ENCODE measurements at places on chromosomes 2 and 18.

DNA sequence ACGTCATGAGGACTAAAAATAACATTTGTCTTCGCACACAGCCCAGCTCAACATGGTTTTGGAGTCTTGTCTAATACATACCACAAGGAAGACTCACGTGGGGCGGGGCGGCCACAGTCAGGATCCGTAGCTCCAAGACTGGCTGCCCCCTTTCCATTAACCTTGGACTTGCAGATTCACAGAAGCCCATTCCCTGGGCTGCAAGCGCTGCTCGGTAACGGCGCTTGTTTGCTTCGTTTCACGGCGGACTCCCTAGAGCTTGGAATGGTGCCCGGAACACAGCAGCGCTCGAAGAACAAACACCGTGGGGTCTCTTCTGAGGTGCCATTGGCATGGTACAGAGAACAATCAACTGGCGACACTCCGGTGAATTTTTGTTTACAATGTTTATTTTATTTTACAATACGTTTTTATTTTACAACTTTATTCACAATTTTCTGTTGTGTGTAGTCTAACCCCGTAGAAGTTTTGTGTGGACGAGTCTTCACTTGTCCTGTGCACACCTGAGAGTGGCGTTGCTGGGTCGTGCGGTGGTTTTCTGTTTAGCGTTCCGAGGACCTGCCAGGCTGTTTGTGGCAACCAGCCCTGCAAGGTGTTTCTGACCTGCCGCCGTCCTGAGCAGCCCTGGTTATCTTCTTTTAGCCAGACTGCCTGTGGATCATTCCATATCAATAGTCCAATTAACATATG is 126.5 kb downstream of the GALR1 start:
- no peak for DNase-seq

- DNase-seq: no peak
Measured at GRCh38 chr18:25915907-25916306, 174.5 kb downstream of the SS18 start.

DNA sequence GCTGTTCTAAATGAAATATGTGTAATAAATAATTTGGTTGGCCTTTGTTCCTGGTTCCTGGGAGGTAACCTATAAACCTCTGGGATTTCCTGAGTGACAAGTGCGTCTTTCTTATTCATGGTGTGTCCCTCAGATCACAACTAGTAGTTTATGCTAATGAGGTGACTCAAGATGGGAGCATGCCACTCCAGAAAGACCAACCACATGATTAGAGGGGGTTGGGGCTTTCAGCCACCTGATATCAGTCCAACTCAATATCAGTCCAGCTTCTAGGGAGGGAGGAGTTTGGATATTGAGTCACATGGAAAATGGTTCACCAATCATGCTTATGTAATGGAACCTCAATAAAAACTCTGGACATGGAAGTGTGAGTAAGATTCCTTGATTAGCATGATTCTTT is 96.6 kb downstream of the QPCT start:
- no peak for DNase-seq

- peak; percentile 32 for DNase-seq
Measured at GRCh38 chr2:190682168-190682567, 33.3 kb downstream of the NAB1 start.

DNA sequence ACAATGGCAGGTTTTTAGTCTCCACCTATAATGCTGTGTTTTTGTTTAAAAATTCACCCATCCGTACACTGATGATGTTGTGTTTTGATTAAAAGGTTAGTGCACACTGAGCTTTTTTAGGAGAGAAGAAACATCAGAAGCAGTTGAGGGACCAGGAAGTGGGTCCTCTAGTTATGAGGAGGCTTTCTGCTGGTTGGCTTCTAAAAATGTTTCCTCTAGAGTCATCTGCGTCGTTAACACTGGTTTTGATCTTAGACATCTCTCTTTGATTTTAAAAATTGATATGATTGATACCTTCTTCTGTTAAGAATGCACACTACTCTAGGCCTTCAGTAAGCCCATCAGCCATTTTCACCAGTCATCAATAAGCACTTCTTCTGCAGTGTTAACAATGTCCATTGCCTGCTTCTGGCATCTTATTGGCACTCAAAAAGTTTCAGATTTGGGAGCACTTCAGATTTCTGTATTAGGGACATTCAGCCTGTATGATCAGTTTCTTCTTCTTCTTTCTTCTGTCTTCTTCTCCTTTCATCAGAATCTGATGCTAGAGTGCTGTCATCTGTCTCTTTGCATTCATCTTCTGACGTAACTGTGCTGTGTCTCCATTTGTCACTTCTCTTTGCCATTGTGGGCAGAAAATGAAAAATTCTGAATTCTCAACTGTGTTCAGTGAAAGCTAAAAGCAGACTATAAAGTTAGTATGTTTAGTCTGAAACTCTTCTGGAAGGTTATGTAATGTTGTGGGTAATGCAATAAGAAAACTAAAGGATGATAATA is 56.3 kb downstream of the PHLPP1 start:
- no peak for DNase-seq

DNA sequence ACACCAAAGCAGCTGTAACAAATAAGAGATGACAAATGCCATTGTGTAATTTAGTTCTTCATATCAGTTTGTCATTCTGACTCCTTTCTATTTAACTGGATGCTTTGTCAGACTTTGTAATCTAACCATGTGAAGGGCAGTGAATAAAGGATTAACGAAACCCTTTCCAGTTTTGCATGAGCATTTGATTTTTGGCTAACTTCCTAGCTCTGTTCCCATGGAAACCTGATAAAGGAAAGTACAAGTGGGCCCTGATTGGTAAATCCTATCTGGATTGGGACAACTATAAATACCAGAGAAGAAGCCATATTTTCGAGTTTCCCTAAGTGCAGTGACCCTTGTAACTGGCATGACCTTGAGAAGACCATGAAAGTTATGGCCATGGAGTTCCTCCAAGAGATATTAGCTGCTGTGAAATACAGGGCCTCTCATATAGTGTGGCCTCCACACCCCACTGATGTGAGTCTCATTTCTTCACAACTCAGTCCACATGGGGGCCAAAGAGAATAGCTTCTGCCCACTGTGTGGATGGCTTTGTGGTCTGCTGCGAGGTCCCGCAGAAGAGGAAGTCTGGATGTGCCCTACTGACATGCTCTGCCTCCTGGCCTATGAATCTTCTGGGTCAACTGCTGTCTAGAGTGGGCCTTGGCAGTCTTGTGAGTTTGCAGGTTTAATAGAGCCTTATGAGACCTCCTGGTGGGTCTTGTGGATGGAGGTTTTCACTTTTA is 38.2 kb upstream of the CYP1B1 start:
- DNase-seq: no peak

GRCh38 chr2:196702641-196703040 is 63.1 kb downstream of the CCDC150 start:
- DNase-seq: no peak

DNA sequence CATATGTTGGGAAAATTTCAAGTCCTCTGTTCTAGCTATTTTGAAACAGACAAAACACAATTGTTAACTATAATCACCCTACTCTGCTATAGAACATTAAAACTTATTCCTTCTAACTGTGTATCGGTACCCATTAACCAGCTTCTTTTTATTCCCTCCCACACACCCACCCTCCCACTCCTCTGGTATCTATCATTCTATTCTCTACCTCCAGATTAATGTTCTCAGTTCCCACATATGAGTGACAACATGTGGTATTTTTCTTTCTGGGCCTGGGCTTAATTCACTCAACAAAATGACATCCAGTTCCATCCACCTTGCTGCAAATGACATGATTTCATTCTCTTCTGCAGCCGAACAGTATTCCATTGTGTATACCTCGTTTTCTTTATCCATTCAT is 43.3 kb downstream of the EXOC6B start:
- DNase-seq: no peak

DNA sequence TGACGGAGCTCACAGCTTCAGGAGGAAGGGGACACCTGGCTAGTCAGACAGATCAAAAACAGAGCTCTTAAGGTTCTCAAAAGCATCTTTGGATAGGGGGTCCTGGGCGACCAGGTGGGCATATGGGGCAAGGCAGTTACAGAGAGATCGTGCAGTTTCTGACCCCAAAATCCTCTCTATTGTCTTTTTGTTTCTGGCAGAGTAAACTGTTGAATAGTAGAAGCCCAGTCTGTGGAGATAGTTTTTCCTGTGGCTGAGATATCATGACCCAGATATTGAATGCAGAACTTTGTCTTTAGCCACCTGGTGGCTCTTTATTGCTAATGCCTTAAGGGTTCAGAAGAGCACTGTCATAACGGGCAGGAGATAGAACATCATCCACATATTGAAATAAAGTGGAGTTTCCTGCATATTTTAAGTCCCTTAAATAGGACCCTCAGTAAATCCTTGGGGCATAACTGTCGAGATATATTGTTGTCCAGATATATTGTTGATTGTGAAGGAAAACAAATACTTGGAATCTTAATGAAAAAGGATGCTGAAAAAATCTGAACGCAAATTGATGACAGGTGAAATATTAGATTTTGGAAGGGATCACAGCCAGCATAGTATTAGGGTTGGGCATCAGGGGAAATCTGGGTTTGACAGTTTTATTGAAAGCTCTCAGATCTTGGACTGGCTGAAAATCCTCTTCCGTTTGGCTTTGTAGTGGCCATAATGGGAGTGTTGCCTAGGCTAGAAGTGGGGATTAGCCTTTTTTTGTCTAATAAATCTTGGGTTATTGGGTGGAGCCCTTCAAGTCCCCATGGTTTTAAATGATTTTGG is 14.1 kb upstream of the ZDBF2 start:
- peak; percentile 46 for DNase-seq

GRCh38 chr2:25018681-25019080 is 23.2 kb upstream of the EFR3B start:
- DNase-seq: no peak

DNA sequence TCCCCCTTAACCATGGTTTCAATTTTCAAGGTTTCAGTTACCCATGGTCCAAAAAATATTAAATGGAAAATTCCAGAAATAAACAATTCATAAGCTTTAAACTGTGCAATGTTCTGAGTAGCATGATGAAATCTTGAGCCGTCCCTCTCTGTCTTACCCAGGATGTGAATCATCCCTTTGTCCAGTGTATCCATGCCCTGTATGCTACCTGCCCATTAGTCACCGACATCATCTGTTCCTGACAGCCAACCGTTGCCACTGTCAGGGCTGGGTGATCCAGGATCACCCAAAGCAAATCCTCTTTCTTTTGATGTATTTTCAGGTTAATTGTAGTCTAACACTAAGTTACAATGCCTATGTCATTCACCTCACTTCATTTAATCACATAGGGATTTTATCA is 15.7 kb upstream of the OLA1 start:
- peak; percentile 54 for DNase-seq

- peak; percentile 35 for DNase-seq
Measured at GRCh38 chr2:128178650-128179460, 87.9 kb downstream of the UGGT1 start.

GRCh38 chr18:52682260-52682659 is 342.3 kb downstream of the DCC start:
- no peak for DNase-seq

DNA sequence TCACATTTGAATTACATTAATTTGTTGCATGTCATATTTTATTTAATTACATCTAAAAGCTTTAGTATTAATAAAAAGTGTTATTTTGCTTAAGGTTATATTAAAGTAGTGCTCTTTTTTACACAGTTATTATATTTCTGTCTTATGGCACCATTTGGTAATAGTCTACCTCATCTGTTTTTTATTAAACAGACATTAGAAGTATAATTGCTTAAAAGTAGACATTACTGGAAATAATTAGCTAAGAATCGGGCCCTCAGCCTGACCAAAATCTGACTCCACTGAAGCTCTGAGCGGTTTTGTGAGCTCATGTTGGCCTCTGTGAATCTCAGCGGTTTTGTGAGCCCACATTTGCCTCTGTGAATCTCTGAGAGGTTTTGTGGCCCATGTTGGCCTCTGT is 102.5 kb upstream of the SNTG2 start:
- no peak for DNase-seq

- DNase-seq: no peak
Measured at GRCh38 chr2:25314514-25315315, 27.0 kb downstream of the DNMT3A start.

GRCh38 chr2:29117636-29118303 is 2.6 kb downstream of the CLIP4 start:
- DNase-seq: peak; percentile 67

GRCh38 chr2:160301420-160301819 is 101.3 kb upstream of the ITGB6 start:
- DNase-seq: no peak

GRCh38 chr2:112705575-112705974 is 15.2 kb upstream of the NT5DC4 start:
- no peak for DNase-seq

- DNase-seq: no peak
Measured at GRCh38 chr18:27428120-27428519, 243.0 kb upstream of the CHST9 start.

DNA sequence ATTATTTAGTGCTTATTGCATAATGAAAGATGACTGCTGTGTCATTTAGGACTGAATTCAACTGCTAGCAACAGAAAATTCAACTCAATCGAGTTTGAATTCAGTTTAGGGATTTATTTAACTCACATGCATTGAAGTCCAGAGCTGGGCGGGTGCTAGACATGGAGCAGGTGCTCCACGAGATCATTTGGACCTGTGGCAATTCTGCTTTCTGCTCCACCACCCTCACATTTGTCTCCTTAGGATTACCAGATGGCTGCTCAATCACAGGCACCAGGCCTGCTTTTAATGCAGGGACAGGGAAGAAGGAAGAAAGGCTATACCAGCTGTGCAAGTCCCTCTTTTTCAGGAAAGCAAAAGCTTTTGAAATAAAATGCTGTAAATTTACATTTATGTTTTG is 572.9 kb upstream of the SLC8A1 start:
- no peak for DNase-seq

- DNase-seq: no peak
Measured at GRCh38 chr18:53920312-53921075, 304.0 kb downstream of the MBD2 start.

- no peak for DNase-seq
Measured at GRCh38 chr2:31240381-31241365, 6.7 kb downstream of the EHD3 start.

GRCh38 chr2:32832821-32833220 is 113.9 kb upstream of the LTBP1 start:
- DNase-seq: peak; percentile 51

GRCh38 chr2:64595397-64596176 is 58.1 kb downstream of the SERTAD2 start:
- peak; percentile 62 for DNase-seq

DNA sequence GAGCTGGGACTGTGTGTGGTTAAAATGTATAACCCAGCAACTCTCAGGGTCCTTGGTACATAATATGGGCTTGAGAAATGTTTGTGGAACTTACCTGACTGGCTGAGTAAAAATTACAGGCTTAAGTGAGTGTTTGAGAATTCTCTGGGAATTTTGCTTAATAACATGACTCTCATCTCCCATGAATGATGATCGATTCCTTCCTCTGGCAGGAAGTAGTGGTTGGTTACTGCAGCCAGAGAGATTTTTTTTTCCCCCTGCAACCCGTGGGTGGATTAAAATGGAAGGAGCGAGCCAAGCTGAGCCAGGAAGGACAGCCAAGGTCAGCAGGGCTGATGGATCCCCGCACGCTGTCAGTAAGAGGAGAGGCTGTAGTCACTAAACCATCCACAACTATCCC is 40.6 kb upstream of the RFX8 start:
- peak; percentile 26 for DNase-seq

GRCh38 chr2:235610696-235611257 is 116.9 kb downstream of the AGAP1 start:
- no peak for DNase-seq

All from HTR-8/SVneo (cell line).